IPS DF 19.7 (cell line): ENCODE measurements at places on chromosomes 12 and 14.

- DNase-seq: no peak
These were observed 29.4 kb upstream of the STAC3 start for GRCh38 chr12:57280211-57281062.

- DNase-seq: no peak
These were observed 19.1 kb downstream of the BBS10 start for GRCh38 chr12:76329159-76329558.

DNA sequence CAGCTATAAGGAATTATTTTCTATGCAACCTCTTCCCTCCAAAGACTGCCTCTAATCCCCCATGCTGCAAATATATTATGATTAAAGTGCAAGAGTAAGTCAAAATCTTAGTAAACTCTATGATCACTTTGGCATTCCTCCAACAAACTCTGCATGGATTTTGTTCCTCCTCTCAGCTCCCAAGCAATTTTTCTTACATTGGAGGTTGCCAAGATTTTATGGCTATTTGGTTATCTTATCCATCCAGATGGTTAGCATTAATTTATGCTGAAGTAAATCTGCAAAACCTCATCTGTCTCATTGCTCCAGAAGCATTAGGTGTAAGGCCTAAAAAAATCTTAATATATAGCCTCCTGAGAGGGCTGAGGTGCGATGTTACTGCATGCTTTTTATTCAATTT, 228.1 kb downstream of the CHST11 start:
- DNase-seq: no peak

DNA sequence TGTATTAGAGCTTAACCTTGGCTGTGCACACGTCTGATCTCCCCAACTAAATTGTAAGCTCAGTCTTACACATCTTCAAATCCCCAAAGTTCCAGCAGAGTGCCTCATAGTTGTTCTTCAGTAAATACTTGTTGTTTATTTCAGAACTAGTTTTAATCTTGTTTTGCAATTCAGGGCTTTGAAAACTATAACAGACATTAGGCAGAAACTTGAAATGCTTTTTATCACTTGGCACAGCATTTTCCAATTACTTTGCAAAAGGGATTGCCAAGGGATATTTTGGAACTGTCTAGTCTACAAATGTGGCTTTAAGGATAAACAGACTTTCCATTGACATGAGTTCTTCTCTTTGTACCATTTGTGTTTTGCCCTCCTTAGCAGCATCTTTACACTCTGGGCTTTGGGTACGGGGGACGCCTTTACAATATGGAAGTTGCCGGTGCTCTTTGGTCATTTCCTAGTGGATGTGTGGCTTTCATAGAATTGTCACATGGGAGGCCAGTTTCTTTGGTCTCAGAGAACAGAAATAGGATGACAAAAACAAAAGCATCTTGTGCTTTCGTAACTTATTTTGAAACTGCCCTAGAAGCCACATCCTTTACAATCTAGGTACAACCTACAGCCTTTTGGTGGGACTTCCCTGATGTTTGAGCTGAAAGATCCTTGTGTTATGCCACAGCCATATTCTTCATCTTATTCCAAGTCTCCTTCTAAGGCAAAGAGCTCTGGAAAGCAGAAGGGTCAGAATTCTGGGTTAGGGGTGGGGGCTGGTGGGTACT, 96.9 kb downstream of the NPAS3 start:
- no peak for DNase-seq

- no peak for DNase-seq
These were observed 3.4 kb upstream of the TMEM229B start for GRCh38 chr14:67491741-67492507.

GRCh38 chr14:80356413-80356812, 145.1 kb upstream of the DIO2 start:
- no peak for DNase-seq

GRCh38 chr14:85425507-85425906, 104.4 kb upstream of the FLRT2 start:
- DNase-seq: no peak

GRCh38 chr12:116266168-116266601, 11.3 kb downstream of the MED13L start:
- DNase-seq: no peak

GRCh38 chr14:102911541-102911951, 10.9 kb upstream of the AMN start:
- DNase-seq: no peak

DNA sequence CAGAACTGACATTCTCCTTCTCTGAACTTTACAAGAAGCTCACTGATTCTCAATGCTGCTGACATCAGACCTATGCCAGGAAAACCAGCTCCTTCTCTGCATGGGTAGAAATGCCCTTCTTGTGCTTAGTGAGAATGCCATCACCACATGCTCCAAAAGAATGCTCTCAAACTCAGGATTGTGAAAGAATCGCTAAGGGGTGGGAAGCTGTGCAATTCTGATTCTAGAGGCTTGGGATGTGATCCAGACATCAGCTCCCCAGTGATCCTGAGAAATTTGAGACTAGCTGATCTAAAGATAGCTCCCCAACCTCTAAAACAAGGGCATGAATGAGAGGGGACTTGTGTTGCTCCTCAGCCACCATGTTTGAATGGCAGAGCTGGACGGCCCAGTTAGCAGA, 113.2 kb downstream of the DPF3 start:
- DNase-seq: no peak

GRCh38 chr12:30913323-30913722, 13.2 kb upstream of the TSPAN11 start:
- no peak for DNase-seq

- DNase-seq: no peak
These were observed 31.6 kb upstream of the SGPP1 start for GRCh38 chr14:63759456-63759855.

GRCh38 chr12:116591855-116592637, 32.9 kb downstream of the MAP1LC3B2 start:
- no peak for DNase-seq

- DNase-seq: no peak
These were observed 1.1 kb downstream of the PTPN6 start for GRCh38 chr12:6952121-6952862.

GRCh38 chr14:67679006-67679405, 4.6 kb upstream of the VTI1B start:
- DNase-seq: no peak

DNA sequence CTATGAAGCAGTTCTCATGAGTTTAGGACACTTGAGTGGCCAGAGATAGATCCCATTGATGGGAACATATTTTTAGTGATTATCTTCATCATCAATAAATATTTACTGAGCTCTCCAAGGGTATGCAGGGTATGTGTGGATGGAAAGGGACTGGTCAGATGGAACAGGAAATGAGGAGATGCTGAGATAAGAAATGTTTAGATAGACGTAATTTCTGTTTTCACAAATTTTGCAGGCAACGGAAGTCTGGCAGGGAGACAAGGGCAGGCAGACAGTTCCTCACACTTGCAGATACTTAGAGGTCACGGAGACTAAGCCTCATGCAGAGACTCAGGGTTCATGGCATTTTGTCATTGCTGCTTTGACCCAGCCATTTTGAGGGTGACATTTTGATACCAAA, 24.3 kb downstream of the BCL2L14 start:
- no peak for DNase-seq

GRCh38 chr12:6390084-6390799, 6.3 kb downstream of the LTBR start:
- no peak for DNase-seq

DNA sequence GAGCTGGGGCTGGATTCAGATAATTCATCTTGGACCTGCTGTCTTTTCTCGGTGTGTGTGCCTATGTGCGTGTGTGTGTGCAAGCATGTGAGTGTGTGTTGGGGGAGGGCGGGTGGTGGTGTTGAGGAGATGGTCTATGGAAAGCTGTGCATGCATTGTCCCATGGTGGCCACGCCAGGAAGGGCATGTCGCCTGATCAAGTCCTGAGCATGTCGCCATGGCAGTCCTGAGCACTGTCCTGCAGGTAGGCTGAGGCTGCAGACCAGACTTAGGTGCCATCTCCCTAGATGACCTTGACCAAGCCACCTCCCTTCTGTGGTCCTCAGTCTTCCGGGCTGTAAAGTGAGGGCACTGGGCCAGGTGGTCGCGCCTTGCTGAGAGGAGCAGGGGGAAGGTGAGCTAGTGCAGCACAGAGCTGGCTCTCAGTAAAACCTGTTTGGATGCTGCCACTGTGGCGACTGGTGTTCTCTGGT, 81.4 kb downstream of the PAPOLA start:
- DNase-seq: no peak

- DNase-seq: no peak
These were observed 45.8 kb downstream of the AP5M1 start for GRCh38 chr14:57314396-57315089.

DNA sequence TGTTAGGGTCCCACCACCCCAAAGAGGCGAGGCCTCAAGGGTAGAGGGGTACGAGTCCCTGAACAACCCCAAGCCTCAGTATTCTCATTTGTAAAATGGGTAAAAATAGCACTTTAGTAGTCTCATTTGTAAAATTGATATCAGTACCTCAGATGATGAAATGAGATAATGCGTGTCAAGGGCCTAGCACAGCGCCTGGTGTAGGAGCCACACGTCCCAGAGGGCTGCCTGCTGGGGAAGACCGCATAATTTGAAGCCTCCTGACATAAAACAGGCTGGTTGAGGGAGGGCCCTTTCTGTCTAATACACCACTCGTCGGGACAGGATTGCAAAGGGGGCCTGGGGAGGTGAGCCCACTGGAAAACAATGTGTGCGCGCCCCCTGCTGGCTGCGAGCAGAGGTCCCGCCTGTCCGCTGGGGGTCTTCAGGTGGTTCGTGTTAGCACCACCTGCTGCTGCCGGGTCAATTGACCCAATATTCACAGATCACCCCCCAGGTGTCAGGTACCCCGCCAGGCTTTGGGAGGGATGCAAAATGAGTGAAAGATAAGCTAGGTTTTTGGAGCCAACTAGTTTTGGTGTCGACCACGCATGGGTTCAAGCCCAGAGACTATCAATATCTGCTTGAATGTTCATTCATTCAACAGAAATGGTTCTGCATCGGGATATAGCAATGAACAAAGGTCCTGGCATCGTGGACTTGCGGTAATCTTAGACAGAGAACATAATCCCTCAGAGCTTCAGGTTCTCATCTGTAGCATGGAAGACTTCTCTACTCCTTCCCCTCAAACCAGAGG, 24.7 kb upstream of the IRF2BPL start:
- DNase-seq: no peak

GRCh38 chr12:124837958-124838803, 25.5 kb downstream of the SCARB1 start:
- no peak for DNase-seq

GRCh38 chr12:21676776-21677175, 19.1 kb upstream of the LDHB start:
- no peak for DNase-seq

GRCh38 chr12:93740751-93741150, 63.6 kb downstream of the CRADD start:
- no peak for DNase-seq

DNA sequence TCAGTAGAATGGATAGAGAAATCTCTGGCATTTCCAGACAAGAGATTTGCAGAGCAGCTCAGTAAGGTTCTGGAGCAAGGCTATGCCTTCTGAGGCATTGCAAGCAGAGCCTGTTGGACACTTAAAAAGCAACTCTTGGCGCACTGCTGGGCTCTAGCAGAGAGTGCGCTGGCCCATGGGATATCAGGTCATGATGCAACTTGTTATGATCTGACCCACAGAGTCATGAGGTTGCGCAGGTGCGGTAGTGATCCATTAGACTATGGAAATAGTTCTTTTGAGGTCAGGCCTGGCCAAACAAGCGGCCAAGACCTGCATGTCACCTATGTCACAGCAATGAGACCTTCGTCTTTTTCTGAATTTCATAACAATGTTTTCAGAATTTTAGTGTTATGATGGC, 168.6 kb downstream of the TMTC3 start:
- DNase-seq: no peak

DNA sequence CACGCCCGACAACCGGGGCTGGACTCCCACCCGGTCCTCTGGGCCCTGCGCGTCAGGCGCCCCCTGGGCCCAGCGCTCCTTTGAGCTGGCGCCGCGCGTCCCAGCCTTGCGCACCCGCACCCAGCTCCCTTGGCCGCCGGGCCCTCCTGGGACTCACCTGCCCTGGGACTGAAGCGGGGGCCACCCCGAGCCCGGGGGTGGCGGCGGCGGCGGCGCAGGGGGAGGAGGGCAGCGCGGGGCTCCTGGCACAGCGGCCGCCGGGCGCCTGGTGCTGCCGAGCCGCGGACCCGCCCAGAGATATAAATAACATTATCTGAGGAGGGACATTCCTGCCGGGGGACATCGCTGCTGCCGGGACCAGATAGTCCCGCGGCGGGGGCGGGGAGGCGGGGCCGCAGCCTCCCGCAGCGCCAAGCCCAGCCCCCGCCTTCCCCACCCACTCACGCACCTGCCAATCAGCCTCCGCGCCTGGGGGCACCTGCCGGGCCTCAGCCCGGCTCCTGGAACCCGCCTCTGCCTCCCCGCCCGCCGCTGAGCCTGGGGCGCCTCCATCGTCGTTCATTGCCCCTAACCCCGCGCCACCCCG, at the start of gene SPTB:
TSS of gene SPTB (minus strand) at position 273 of the 586 bp plus-strand sequence. CDS start 56,813 bp downstream, outside the sequence.
- DNase-seq: no peak

DNA sequence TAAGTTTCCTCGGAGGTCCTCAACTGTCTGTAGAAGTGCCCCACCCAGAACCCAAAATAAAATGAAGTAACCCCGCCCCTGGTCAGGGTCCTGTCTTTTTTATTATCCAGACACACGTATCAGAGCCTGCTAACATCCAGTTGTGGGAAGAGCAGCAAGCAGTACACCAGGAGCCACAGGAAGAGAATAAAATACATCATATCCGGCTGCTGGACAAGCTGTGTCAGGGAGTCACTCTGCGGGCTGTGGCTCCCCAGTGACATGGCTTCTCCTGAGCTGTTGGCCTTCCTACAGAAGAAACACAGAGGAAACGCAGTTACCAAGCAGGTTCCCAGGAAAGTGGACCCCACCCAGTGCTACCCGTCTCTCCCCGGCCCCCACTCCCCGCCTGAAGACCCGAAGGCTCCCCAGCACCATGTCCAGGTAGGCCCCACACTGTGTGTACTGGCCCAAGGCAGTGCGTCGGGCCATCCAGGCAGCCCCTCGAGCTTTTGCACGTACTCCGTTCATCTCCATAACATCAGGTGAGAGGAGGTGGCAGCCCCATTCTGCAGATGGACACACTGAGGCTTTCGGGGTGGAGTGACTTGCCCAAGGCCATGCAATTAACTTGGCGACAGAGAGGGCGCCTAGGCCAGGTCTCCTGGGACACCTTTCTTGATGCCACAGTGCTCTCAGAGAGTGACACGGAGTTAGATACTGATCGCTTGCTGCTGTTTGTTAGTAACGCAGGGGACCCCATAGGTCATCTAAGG, 34.3 kb upstream of the DICER1 start:
- DNase-seq: no peak

DNA sequence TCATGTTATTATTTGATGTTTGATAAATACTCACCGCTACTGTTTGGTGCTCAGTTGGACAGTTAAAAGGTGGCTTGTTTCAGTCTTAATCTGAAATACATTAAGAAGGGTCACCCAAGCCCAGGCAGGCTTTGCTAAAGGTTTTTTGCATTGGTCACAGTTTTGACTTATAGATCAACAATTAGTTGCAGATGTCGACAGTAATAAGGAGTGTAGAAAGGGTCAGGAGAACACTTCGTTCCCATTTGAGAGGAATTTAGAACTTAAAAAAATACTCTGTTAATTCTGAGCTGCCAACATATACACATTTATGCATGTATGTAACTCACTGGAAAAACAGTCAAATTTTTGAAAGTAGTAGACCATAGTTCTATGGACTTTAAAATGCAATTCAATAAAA, 130.3 kb downstream of the TMEM30B start:
- DNase-seq: no peak

- no peak for DNase-seq
These were observed 71.1 kb downstream of the PELI2 start for GRCh38 chr14:56189307-56189706.

- no peak for DNase-seq
These were observed 11.5 kb downstream of the NKX2-1 start for GRCh38 chr14:36508418-36509068.

- DNase-seq: no peak
These were observed 165.8 kb upstream of the SYT1 start for GRCh38 chr12:78698747-78699146.
